EL (cell line): ENCODE measurements at places on chromosomes 6 and 20.

GRCh38 chr6:135229996-135230395, 48.9 kb downstream of the MYB start:
- no peak for DNase-seq

DNA sequence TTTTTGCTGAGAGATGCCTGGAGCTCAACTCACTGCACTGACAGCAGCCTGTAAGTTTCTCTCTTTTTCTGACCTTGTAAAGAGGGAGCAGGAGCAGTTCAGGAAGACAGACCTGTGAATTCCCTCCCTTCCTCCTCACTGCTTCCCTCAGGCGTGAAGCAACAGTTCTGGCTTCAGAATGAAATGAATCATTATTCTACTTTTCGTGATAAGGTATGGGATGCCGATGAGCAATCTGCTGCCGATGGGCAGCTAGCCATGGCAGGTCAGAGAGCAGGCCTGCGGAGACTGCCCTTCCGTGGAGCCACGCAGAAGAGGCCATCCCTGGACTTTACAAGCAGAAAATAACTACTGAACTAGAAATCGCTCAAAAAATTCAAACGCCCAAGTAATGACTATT, 426.5 kb upstream of the RNF217 start:
- peak; percentile 19 for DNase-seq

- peak; percentile 63 for DNase-seq
Observed at GRCh38 chr6:26420688-26421171, 18.7 kb downstream of the BTN3A1 start.

DNA sequence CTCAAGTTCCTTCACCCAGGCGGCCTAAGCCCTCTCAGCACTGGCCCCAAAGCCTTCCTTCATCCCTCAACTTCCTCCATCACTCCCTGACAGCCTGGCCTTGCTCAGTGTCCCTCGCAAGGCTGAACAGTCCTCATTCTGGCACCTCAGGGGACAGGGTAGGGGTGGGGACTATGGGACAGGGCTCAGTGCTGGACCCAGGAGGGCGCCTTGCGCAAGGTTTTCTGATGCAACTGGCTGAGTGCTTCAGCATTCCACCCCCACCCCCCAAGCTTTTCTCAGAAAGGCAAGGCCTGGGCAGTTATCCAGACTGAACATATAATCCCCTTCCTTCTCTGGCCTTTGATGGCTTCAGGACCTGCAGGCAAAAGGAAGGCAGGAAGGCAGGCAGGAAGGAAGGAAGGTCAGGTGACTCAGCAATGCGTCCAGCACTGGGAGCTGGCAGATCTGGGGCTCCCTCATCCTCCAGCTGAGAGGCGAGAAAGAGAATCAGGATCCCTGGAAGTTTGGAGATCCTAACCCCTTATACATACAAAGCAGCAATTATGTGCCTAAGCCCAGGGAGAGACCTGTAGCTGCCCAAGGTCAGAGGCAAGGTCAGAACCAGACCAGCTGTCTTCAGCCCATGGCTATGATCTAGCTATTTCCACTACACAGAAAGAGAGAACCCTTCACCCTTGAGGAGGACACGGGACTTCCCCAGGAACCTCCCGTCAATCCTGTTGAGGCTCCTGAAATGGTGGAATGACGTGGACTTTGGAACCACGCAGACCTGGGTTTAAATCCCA, 8.6 kb upstream of the TRIB3 start:
- peak; percentile 96 for DNase-seq

GRCh38 chr20:53138454-53139262, 166.5 kb downstream of the TSHZ2 start:
- DNase-seq = no peak

DNA sequence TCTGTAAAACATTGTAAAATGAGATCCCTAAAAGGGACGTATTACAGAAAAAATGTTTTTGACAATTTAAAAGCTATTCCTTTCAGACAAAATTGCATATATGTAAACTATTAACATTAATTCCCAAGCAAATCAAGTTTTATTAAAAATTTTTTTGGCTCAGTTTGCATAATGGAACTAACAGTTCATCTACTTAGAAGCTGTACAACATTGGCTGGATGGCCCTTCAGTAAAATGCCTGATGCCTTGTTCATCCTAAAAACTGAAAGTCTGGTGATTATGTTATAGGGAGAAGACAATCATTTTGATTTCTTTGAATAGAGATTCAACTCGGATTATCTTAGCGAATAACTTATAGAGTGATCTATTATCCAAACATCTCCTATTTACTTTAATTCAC, 52.8 kb downstream of the ADGRG6 start:
- DNase-seq = no peak

DNA sequence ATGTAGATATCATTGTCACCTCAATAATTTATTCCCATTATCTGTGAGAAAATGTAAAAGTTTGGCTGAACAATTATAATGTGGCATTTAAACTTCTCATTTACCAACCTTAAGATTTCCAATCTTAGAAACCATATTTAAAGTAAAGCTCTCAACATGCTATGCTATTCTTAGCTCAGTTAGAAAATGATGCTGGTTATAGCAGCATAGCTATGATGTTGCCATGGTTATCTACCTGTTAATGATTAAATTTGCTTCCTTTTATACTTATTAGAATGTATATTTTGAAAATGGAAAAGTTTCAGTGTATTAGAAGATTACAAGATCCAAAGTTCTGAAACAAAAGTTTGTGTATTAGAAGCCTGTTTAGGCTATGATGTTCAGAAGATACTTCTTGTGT, 110.1 kb downstream of the GPR63 start:
- no peak for DNase-seq

GRCh38 chr20:20210327-20210726, 157.6 kb upstream of the INSM1 start:
- DNase-seq = peak; percentile 27

GRCh38 chr6:159119791-159120190, 49.4 kb upstream of the FNDC1 start:
- DNase-seq = no peak
